ENCODE measurements at places on chromosomes 11 and 22.

GRCh38 chr11:67745181-67745726 lies 70.8 kb upstream of the ALDH3B2 start:
- DNase-seq, result no peak

- no peak for DNase-seq
Observed at GRCh38 chr11:116644941-116645305, 127.9 kb downstream of the BUD13 start.

DNA sequence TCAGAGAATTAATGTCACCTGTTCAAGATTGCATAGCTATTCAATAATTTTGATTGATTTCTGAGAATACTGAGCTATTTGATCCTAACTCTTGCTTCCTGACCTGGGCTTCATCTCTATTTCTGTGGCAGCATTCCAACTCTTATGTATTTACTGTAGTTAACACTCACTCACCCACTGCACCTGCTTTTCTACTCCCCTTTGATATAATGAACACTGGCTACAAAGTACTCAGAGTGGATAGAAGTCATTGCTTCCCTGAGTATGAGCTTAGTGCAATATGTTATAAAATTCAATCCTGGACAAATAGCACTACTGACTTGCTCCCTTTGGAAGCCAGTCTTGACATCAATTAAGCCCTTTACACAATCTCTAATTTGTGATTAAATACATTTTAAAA lies 117.2 kb downstream of the APIP start:
- DNase-seq, result no peak

GRCh38 chr11:77039491-77040400 lies 5.5 kb downstream of the B3GNT6 start:
- peak; percentile 20 for DNase-seq

GRCh38 chr11:63837027-63837688 lies 1.8 kb upstream of the MARK2 start:
- peak; percentile 65 for DNase-seq

DNA sequence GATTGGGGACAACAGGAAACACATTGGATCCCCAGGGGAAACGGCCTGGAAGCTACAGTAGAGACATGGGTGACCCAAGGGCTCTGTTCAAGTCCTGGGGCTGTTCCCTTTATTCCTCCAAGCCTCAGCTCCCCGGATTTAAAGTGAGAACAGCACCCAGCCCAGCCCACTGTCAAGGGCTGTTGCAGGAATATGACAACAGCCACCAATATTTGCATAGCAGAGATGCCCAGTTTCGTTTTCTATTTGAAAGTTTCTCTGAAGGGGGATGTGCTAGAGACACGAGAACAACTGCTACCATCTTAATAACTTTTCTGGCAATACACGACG lies 81.1 kb upstream of the WNT7B start:
- DNase-seq, result peak; percentile 65

- peak; percentile 81 for DNase-seq
Observed at GRCh38 chr11:72771507-72771906, 19.3 kb upstream of the ARAP1 start.

GRCh38 chr11:119863851-119864601 lies 135.0 kb upstream of the NECTIN1 start:
- DNase-seq, result no peak

DNA sequence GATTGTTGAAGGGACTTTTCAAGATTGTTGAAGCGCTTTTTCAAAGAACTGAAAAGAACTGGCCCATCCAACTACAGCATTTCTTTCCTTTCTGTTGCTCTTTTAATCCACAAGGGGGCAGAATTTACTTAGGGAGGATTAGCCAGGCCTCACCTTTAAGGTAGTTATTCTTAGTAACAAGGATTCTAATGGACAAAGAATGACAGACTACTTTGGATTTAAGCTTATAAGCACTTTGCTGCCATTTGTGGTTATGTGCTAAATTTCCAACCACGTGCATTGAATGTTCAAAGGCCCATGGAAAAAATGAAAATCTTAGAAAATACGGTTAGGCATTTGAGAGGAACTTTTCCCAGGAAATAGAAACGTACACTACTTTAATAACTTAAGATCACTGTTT lies 49.5 kb upstream of the HSPA8 start:
- peak; percentile 46 for DNase-seq

All from fibroblast of skin of abdomen (primary cell).